ENCODE measurements at places on chromosomes 11 and 22. TPM values are rescaled to one million over a fixed set of nuclear protein-coding genes. Genes with fewer than 3 reads are reported as not detected.

The MS4A2 gene
- not detected for total RNA-seq

The PDGFB gene
- 5.1 TPM for total RNA-seq

The TBX10 gene
- total RNA-seq = not detected

The NCF4 gene
- not detected for total RNA-seq

The CECR2 gene
- 0.58 TPM for total RNA-seq

The TBX1 gene
- total RNA-seq = not detected

The RIMBP3C gene
- total RNA-seq = not detected

The C11orf42 gene
- not detected for total RNA-seq

The NOX4 gene
- 0.71 TPM for total RNA-seq

The MISFA gene
- not detected for total RNA-seq

The TPBGL gene
- not detected for total RNA-seq

The ST13 gene
- total RNA-seq = 95.1 TPM

The C11orf21 gene
- under 0.01 TPM for total RNA-seq

The OR10D3 gene
- total RNA-seq = not detected

The TALDO1 gene
- total RNA-seq = 155 TPM

The PARVB gene
- 36.9 TPM for total RNA-seq
